ENCODE measurements at places on chromosomes 16 and 17.

- no peak for DNase-seq
Observed at GRCh38 chr16:84758627-84759026, 58.8 kb downstream of the USP10 start.

GRCh38 chr17:80799538-80800480 lies 191.8 kb upstream of the CHMP6 start:
- no peak for DNase-seq

DNA sequence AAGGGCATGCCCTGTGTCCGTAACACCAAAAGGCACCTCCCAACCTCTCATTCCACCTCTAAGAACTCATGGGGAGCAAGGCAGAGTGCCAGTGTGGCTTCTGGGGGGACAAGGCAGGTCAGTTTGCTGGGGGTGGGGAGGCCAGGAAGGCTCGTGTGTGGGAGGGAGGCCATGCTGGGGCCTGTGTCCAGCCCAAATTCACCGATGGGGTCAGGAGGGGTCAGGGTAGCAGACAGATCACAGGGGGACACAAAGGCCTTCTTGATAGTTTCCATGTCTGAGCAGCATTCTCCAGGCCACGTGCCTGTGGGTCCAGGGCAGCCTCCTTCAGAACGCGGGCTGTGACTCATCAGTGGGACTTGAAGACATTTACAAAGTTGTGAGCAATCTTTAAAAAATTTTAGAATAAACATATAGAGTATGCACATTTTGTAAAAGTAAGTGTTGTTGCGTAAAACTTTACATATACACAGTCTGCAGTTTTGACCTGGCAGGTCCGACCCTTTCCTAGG lies 20.9 kb downstream of the SPACA3 start:
- peak; percentile 87 for DNase-seq

DNA sequence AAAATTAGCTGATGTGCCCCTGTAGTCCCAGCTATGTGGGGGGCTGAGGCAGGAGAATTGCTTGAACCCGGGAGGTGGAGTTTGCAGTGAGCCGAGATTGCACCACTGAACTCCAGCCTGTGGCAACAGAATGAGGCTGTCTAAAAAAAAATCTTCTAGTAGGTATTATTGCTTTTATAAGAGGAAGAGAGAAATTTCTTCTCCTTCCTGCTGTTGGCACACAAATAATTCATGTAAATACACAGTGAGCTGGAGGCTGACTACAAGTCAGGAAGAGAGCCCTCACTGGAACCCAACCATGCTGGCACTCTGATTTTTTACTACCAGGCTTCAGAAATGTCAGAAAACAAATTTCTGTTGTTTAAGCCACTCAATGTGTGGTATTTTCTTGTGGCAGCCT lies 6.7 kb downstream of the PRDM7 start:
- DNase-seq: no peak

DNA sequence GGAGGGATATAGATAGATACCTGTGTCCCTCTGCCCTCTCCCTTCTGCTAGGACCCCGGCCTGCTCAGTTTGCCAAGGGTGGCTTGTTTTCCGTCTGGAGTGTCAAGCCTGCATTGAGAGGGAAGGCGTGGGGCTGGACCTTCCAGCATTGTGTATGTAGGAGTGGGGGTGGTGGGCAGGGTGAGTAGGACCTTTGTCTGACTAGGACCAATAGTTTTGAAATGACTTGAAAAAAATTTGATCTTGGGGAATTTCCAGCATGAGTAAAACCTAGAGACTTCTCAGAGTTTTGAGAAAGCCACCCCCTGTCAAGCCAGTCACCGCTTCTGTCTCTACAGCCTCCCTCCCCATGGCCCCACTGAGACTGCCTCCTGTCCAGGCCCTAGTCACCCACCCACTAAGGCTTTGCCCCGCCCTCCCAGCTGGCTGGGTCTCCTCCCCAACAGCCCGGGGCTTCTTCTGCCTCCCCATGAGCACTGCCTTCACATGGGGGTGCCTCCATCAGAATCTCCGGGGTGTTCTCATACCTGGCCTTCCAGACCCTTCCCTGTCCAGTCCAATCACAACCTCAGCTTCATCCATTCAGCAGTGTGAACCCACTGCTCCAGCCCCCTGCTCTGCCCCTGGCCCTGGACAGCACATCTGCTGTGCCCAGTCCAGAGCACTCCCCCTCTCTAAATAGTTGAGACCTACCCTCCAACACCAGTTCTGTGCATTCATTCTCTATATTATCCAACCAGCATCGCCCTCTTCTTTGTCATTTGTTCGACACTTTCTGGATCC lies 207.0 kb downstream of the MSI2 start:
- peak; percentile 63 for DNase-seq

DNA sequence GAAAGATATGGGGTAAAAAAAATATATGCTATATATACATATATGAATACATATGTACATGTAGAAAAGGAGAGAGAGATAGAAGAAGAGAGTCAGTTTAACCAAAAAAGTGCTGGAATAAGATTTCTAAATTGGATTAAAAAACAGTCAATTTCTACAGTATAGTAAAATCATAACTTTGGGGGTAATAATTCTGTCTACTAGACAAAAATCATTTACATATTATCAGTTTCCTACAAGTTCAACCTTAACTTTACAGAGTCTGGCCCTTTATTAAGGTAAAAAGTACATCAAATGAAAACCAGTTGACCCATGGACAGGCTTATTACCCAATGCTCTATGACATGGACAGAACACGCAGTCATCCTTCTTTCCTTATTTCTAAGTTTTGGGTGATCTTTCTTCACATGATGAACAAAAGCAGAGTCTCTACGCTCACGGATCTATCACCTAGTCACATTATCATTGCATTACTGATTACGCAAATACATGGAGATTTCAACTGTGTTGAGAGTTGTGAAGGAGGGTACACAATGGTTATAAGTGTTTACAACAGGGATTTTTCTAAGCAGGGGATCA lies 63.9 kb upstream of the SMIM36 start:
- DNase-seq: no peak

DNA sequence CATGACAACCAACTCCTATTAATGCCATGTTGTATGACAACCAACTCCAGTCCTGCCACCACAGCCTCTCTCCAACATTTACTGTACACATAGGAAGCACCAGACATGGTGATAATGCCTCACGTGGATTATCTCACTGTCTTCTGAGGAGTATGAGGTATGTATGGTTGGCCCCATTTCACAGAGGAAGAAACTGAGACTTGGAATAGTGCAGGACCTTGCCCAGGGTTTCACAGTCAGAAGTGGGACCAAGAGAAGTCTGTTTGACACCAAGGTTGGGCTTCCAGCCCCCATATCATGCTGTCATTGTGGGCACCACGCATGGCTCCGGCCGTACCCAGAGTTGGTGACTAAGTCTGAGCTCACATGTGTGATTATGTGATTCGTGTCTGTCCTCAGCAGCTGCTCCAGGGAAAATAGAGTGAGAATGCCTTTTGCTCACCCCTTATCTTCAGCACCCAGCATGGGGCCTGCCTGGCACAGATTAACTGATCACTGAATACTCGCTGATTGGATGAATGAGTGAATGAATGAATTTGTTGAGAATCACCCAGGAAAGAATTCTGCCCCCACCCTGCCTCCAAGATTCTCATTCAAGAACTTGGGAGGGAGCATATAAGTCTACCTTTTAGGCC lies 204.1 kb upstream of the NLRP1 start:
- peak; percentile 68 for DNase-seq

DNA sequence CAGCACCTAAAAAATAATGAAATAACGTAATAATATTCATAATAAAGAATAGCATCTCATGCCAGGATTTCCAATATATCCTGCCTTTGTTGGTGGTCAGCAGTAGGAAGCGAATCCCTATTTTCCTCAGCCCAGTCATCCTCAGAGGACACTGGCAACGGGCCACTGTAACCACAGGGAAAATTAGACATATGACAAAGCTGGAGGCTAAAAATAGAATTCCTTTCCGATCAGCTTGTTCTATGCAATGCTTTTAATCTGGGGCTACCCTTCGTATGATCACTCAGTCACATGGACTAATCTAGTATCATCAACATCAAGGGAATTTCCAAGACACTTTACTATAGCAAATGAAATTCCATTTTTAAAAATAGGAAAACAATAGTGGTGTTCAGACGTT lies 246.9 kb upstream of the KCNJ16 start:
- no peak for DNase-seq

DNA sequence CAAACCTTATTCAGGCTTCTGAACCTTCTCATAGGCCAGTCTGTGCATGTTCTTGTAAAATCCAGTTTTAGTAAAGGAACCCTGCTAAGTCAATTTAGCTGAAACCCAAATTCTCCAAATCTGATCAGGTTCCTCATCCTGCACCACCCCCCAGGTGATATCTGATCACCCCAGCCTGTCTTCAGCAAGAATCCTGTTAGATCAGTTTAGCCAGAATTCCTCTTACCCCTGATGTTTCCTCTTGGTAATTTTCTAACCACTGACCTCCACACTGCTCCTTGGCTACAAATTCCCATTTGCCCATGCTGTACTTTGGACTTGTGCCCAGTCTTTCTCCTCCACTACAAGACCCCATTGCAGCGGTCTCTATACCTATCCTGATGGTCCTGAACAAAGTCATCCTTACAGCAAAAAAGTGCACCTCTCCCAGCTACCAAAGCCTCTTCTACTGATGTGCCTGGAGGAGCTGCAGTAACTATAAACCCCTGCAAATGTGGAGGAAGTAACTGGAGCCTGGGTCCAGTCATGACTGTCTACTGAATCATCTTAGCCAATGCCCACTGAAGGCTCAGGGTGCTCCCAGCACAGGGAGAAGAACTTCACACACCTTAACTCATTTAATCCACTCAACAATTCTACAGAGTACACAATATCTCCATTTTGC lies 23.8 kb downstream of the TEX14 start:
- no peak for DNase-seq

DNA sequence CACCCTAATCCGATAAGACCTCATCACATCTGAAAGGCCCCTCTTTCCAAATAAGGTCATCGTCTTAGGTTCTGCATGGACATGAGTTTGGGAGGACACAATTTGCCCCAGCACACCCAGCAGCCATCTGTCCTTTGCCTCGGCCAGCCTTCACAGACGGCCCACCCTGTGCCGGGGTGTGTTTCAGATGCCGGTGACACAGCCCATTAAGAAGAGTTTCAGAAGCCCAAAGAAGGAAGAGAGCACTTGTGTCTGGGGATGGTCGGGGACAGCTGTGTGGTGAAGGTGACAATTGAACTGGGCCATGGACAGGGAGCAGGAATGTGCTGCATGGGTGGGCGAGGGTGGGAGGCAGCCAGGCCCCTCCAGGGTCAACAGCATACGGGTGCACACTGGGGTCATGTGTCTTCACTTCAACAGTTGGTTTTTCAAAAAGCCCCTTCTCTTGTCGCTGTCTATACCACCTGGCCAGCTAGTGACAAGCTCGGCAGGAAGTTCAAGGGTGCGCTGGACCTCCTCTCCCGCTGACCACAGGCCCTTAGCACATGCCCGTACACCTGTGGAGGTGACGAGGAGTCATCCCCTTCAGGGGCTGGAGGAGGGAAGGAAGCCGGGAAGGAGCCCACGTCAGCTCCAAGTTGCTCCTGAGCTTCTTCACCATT lies 183.1 kb downstream of the C16orf95 start:
- DNase-seq: no peak

DNA sequence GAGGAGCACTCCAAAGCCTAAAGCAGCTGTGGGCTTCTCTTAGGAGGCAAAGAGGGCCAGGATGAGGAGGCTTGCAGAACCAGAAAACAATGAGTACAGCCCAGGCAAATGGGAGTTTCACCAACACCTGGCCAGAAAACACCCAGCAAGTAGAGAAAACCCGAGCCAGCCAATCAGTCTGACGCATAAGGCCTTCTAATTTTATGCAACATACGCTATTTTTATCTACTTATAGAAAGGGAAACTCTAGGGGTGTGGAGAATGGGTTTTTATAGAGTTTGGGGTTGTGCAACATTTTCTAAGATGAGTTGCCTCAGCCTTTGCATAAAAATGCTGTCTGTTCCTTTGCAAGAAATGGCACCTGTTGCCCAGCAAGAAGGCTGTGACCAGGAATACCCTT lies 529.0 kb upstream of the CDH5 start:
- DNase-seq: no peak
